Fibroblast of skin of right quadriceps (primary cell): ENCODE measurements at places on chromosomes 1 and 21.

GRCh38 chr1:999725-1000356, at the start of gene HES4:
HES4 (minus strand) TSS chr1:1000097; CDS start chr1:999973, 124 bp downstream.
- peak; percentile 92 for DNase-seq

DNA sequence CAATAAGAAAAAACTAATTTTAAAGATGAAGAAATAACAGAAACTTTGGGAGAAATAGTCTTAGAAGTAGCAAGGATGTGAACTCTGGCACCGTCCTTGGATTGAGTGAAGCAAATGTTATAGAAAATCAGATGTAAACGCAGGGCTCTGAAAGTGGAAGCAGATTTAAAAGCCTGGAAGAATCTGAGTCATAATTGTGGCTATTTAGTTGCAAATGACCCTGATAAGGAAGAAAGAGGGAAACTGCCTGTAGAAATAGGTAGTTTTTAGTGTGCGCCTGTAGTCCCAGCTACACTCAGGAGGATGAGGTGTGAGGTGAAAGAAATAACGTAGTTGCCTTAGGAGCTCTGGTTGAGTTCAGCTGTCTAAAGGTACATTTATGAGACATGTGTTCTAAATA, 101.0 kb downstream of the NGF start:
- DNase-seq: no peak

- no peak for DNase-seq
Observed at GRCh38 chr21:42864286-42864685, 15.1 kb downstream of the WDR4 start.

DNA sequence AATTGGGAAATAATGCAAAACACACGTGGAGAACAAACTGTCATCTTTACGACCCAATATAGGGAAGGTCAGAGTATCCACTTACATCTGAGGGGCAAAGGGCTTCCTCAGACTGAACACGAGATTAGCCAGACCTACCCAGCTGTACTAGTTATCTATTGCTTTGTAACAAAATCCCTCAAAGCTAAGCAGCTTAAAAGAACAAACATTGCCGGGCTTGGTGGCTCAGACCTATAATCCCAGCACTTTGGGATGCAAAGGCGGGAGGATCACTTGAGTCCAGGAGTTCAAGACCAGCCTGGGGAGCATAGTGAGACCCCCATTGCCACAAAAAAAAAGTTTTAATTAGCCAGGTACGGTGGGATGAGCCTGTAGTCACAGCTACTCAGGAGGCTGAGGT, 262.8 kb downstream of the LTN1 start:
- no peak for DNase-seq

GRCh38 chr21:44789880-44790279, 11.7 kb downstream of the UBE2G2 start:
- peak; percentile 45 for DNase-seq

GRCh38 chr1:51048670-51049069, 53.4 kb upstream of the C1orf185 start:
- no peak for DNase-seq
